Right renal cortex interstitium (tissue), 3 donors: ENCODE measurements at places on chromosomes 16 and 17. TPM values are rescaled to one million over a fixed set of nuclear protein-coding genes. Genes with fewer than 3 reads are reported as not detected.
A peak's percentile ranks its signal among the peaks of the same experiment; 100 is the strongest.

DNA sequence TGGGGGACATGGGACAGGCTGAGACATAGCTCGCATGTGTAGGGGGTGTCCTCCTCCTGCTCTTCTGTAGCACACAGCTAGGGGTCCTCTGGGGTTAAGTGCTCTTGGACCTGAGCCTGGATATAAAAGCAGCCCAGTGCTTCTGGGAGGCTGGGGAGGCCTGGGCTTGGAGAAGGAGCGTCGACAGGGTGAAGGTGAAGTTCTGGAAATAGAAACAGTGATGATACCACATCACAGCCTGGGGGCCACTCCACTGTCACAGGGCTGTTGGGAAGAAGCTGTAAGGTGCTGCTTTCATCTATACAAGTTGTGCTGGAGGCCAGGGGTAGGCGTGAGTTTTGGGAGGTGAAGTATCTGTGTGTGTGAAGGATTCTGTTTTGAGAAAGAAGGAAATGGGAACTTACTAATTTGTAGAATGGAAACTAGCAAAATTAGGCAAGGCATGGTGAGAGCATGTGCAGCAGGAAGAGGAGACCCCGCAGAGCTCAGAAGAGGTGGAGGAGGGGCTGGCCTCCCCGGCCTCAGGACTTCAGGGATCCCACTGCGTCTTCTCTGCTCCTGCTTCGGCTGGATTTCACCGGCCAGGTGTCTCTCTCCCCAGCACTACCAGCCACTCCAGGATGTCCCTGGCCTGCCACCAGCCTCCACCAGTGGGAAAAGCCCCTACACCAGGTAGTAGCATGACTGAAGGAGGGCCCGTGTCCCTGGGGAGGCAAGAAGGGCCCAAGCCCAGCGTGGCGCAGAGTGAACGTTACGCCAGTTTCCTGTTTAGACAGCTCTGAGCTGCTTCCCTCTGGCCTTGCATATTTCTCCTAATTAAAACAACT, 19.4 kb downstream of the PLCG2 start:
- DNase-seq, result no peak

GRCh38 chr17:8913879-8914278, 46.4 kb upstream of the PIK3R6 start:
- DNase-seq, result no peak

CCL11 gene
- 0.74 TPM for polyA plus RNA-seq

DNA sequence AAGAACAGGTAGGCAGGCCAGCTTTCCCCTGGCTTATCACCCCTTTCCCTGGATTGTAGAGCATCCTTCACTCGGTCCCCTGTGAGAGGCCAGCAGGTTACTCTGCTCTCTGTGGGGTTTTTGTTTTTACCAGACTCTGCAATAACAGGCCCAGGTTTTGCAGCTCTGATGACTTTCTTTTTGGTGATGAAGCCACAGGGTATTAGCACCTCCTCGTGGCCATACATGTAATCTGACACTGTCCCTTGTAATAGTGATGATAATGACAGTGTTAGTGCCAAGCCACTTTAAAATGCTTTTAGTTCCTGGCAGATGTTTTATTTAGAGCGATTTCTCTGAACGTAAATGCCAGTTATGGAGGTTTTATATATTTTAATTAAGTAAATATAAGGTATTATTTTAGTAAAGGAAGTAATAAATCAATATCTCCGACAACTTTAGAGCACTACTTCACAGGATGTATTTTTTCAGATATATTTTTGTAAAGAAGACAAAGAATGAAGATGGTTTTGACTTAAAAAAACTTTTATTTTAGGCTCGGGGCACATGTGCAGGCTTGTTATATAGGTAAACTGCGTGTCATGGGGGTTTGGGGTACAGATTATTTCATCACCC, 38.0 kb upstream of the CPHXL start:
- DNase-seq, result peak; percentile 59

SP6 gene
- 2.4 TPM for polyA plus RNA-seq

KRTAP3-2 gene
- polyA plus RNA-seq, result not detected

GRCh38 chr17:79510071-79510470, 100.8 kb downstream of the RBFOX3 start:
- DNase-seq, result no peak

GRCh38 chr17:40726919-40727318, 23.4 kb upstream of the KRT24 start:
- DNase-seq, result no peak

- DNase-seq, result no peak
Measured at GRCh38 chr16:22123146-22123545, 30.8 kb downstream of the VWA3A start.

DNA sequence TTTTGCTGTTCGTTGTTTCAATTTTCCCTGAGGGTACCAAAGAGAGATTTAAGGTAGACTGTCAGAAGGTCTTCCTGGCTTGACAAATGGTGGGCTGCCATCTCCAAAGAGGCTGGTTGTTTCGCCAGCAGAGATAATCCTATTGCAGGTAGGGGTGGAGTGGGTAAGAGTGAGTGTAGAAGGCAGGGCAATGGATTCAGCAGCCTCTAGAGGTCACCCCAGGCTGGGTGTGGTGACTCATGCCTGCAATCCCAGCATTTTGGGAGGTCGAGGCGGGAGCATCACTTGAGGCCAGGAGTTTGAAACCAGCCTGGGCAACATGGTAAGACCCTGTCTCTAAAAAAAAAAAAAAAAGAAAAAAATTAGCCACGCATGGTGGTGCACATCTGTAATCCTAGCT, 34.6 kb downstream of the DCAKD start:
- DNase-seq, result no peak

DNA sequence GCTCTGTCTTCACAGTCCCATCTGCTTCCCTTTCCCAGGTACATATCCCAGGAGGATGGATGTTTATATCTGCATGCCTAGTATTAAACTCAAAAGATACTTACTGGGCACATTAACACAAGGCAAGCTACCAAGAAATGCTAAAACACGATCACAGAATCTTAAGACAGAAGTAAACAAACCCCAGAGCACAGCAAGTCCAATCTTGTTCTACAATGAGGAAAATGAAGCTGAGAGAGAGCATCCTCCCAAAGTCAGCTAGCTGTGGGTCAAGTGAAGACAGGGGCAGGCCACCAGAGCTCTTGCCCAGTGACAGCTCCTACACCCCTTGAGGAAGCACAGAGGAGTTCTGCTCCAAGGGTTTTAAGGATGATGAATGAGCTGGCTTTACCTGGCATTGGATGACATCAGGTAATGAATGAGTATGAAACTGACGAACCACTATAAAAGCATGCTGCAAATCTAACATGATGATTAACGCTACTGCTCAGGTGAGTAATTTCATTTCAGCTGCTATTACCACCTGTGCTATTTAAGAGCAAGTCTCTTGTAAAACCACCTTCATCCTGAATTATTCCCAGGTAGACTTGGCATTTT, 20.3 kb downstream of the XPO6 start:
- DNase-seq, result no peak

LGALS9 gene
- polyA plus RNA-seq, result 15.8 TPM

GRCh38 chr17:4072487-4073157, 70.2 kb downstream of the ZZEF1 start:
- no peak for DNase-seq

KRTAP9-8 gene
- polyA plus RNA-seq, result not detected

DNA sequence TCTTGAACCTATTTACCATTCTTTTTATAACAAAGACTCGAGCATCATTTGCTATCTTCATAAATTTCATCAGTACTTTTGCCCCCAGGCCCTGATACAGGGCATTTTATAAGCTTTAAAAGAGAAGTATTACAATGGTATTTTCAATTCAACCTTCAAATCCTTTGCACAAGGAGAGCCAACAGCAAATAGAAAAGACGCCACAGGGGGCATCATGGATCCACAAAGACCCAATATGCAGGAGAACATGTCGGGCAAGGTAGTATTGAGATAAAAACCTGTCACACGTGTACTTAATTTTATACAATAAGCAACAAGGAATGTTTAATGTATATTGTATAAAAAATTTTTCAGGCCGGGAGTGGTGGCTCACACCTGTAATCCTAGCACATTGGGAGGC, 10.2 kb downstream of the MAP3K14 start:
- no peak for DNase-seq

GRCh38 chr17:47703191-47703591, 9.2 kb downstream of the TBKBP1 start:
- no peak for DNase-seq

DNA sequence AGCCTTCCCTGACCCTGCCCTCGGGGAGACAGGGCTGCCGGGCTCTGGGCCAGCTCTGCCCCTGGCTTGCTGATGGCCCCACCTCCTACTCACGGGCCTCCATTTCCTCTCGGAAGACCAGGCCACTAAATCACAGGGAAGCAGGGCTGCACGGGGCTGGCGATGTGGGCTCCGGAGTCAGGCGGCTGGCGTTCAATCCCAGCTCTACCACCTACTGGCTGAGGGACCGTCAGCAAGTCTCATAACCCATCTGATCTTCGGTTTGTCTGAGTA, 113.4 kb downstream of the AMFR start:
- no peak for DNase-seq

- DNase-seq, result no peak
Measured at GRCh38 chr17:58520843-58521430, 6.5 kb upstream of the MTMR4 start.

NXPH3 gene
- polyA plus RNA-seq, result 1.5 TPM

HP gene
- 0.78 TPM for polyA plus RNA-seq

B4GALNT2 gene
- polyA plus RNA-seq, result 0.50 TPM

KRTAP4-9 gene
- not detected for polyA plus RNA-seq

DNA sequence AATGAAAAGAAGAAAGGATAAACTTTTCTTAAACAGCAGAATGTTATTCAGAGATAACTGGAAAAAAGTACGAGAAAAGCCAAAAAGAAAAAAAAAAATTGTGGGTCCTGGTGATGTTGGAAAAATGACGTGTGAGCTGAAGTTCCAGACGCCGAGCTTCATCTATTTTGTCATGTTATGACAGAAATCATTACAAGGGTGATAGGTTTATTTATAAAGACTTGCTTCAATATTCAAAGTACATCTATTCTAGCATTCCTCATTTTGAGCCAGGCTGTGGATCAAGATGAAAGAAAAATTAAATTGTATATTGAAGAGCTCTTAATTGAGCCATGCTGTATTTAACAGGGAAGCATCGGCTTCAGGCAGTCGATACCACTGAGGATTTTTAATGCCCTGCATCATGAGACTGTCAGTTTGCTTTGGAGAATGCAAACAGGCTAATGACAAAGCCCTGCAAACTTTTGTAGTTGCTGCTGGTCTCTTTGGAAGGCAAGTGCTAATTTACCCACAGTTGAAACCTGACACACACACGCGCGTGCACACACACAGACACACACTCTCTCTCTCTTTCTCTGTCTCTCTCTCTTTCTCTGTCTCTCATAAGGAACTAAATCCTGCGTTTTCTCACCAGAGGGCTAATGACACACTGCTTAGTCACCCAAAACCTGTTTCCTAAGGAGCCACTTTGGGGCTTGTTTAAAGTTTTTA, 110.7 kb downstream of the WWOX start:
- no peak for DNase-seq

DNA sequence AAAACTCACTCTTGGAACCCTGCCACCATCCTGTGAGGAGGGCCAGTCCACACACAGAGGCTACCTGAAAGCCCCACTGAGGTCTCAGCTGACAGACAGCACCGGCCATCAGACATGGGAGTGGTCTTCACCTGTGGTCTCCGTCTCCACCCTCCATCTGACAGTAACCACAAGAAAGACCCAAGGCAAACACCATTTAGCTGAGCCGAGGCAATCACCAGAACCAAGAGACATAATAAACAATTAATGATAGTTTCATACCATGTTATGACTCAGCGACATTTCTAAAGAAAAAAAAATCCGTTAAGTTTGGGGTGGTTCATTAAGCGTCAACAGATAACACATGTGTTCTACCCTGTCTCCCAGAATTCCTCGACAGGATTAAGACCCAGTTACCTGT, 6.1 kb upstream of the EVPLL start:
- DNase-seq, result no peak

DNA sequence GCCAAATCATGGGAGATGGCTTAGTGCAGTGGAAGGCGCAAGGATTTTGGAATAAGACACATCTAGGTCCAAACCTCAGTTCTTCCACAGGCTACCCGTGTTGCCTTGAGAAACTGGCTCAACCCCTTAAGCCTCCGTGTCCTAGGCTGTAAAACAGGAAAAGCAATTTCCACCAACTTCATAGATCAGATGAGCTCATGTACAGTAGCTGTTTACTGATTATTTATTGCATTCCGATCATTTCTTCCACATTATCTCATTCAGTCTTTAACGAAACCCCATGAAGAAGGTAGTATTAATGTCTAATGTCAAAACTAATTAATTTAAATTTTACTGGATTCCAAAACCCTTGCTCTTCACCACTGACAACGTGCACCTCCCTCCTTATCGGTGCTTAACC, 231.6 kb downstream of the GRIN2A start:
- no peak for DNase-seq

GAS2L2 gene
- polyA plus RNA-seq, result not detected

DNA sequence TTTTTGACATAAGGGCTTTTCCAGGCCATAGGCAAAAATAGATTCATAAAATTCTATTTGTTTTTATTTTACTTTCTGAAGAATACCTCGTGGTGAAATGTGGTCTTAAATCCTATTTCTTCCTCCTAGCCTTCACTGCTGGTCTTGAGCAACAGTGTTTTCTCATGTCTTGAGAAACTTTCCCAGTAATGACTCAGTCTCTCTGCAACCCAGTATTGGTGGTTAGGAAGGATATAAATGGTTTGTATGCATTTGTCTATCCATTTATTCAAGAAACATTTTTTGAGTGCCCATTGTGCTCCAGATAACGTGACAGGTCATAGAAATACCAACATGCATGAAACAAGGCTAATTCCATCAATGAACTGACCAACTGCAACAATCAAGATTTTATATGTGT, 213.9 kb downstream of the TMEM114 start:
- no peak for DNase-seq

GRCh38 chr17:43547659-43548256, 1.6 kb upstream of the ETV4 start:
- no peak for DNase-seq

GRCh38 chr16:13438064-13438463, 481.9 kb upstream of the ERCC4 start:
- DNase-seq, result no peak

GRCh38 chr16:70751593-70751992, 49.4 kb downstream of the VAC14 start:
- DNase-seq, result no peak

CLEC18A gene
- polyA plus RNA-seq, result 56.3 TPM
